ENCODE measurements at places on chromosomes 6 and 20. TPM values are rescaled to one million over a fixed set of nuclear protein-coding genes. Genes with fewer than 3 reads are reported as not detected.

MCCD1 gene
- not detected for total RNA-seq

OOEP gene
- total RNA-seq, result 0.55 TPM

DNA sequence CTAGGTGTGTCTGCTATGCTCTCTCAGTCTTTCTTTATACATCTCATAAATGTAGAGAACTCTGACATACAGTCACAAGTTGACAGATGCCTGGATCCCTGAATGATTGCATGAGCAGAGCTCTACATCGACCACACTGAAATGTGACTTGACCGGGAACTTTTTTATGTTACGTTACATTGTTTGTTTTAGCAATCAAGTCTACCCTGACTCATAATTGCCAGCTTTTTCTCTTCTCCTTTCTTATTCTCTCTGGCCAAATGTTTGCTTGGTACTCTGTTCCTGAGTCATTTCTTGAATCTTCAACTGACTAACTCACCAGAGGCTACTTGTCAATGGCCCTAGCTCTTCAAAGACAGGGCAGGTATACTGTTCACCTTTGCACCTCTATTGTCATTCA, 213.6 kb upstream of the DTNBP1 start:
- DNase-seq, result peak; percentile 18

VSX1 gene
- total RNA-seq, result not detected
